Transverse colon (tissue), 4 donors: ENCODE measurements at places on chromosomes 11 and 22.
A peak's percentile ranks its signal among the peaks of the same experiment; 100 is the strongest.

DNA sequence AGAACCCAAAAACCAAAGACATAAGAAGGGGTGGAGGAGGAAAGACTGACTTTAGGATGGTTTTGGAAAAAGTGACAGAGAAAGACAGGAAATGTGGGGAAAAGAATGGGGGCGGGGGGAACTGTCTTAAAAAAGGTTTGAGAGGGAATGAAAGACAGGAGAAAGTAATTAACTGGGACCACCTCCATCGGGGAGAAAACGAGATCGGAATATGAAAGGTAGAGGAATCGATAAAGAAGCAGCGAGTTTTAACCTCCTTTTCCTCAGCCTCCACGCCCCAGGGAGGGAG, 524 bp downstream of the MTMR2 start:
- peak overlapping the region; percentile 93 for H3K27ac ChIP-seq
- no peaks in the 10 kb centered on the region for H3K27me3 ChIP-seq
- H3K4me3 ChIP-seq, result peak overlapping the region; percentile 70
- no peaks in the 10 kb centered on the region for H3K36me3 ChIP-seq

- no peaks in the 10 kb centered on the region for H3K4me1 ChIP-seq
- no peaks in the 10 kb centered on the region for H3K36me3 ChIP-seq
- DNase-seq, result no peak
- H3K4me3 ChIP-seq, result no peak overlapping the region
- H3K27ac ChIP-seq, result no peak overlapping the region
- H3K27me3 ChIP-seq, result no peaks in the 10 kb centered on the region
Measured at GRCh38 chr11:86443415-86443814, 68.7 kb downstream of the CCDC81 start.

- H3K4me3 ChIP-seq, result no peak overlapping the region
- peaks cover 11% of the 10 kb centered on the region for H3K27me3 ChIP-seq
- no peaks in the 10 kb centered on the region for H3K36me3 ChIP-seq
- H3K4me1 ChIP-seq, result peaks cover 8% of the 10 kb centered on the region
Measured at GRCh38 chr22:19730198-19730597, 6.9 kb downstream of the GP1BB start.

GRCh38 chr11:12598330-12599256, 75.6 kb upstream of the TEAD1 start:
- no peaks in the 10 kb centered on the region for H3K27me3 ChIP-seq
- H3K4me3 ChIP-seq, result no peak overlapping the region
- no peak overlapping the region for H3K27ac ChIP-seq
- DNase-seq, result no peak
- no peaks in the 10 kb centered on the region for H3K36me3 ChIP-seq
- H3K4me1 ChIP-seq, result no peaks in the 10 kb centered on the region

- H3K36me3 ChIP-seq, result no peaks in the 10 kb centered on the region
- no peak for DNase-seq
- no peak overlapping the region for H3K27ac ChIP-seq
- H3K27me3 ChIP-seq, result no peaks in the 10 kb centered on the region
- no peak overlapping the region for H3K4me3 ChIP-seq
- H3K4me1 ChIP-seq, result no peaks in the 10 kb centered on the region
Measured at GRCh38 chr11:6667733-6668374, 12.2 kb upstream of the DCHS1 start.

GRCh38 chr11:96576383-96576782, 186.6 kb downstream of the JRKL start:
- no peaks in the 10 kb centered on the region for H3K27me3 ChIP-seq
- H3K4me3 ChIP-seq, result no peak overlapping the region
- no peak overlapping the region for H3K27ac ChIP-seq
- no peaks in the 10 kb centered on the region for H3K4me1 ChIP-seq
- no peaks in the 10 kb centered on the region for H3K36me3 ChIP-seq
- DNase-seq, result no peak

DNA sequence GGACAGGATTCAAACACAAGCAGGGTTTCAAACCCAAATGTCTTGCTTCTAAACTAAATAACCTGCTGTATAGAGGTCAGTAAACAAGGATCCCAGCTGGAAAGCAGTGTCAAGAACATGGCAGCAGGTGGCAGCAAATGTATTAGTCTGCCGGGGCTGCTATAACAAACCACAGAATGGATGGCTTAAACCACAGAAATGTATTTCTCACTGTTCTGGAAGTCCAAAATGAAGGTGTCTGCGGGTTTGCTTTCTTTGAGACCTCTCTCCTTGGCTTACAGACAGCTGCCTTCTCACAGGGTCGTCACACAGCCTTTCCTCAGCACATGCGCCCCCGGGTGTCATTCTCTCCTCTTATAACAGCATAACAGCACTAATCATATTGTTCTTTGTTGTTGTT, 65.1 kb upstream of the LRRC55 start:
- DNase-seq, result peak; percentile 38
- H3K4me3 ChIP-seq, result no peak overlapping the region
- H3K27ac ChIP-seq, result no peak overlapping the region
- no peaks in the 10 kb centered on the region for H3K36me3 ChIP-seq
- no peaks in the 10 kb centered on the region for H3K27me3 ChIP-seq

GRCh38 chr22:50148991-50149721, 21.4 kb upstream of the PANX2 start:
- no peaks in the 10 kb centered on the region for H3K4me1 ChIP-seq
- no peaks in the 10 kb centered on the region for H3K36me3 ChIP-seq
- no peak overlapping the region for H3K4me3 ChIP-seq
- peaks cover 9% of the 10 kb centered on the region for H3K27me3 ChIP-seq

DNA sequence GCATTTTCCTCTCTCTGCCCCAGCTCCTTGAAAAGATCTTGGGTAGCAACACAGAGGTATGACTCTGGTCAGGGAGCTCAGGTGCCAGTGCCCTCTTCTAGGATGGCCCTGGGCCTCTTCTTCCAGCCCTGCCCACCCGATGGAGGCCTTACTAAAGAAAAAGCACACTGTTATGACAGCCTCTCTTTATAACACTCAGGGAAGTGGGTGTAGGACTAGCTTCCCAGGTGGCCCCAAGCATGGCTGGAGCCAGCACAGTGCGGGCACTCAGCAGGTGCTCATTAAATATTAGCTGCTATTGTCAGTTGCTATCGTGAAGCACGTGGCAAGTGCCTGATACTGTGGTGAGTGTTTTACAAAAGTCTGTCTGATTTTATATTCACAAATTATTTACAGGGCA, 127.2 kb upstream of the B3GAT1 start:
- no peak for DNase-seq
- H3K27ac ChIP-seq, result no peak overlapping the region
- H3K4me3 ChIP-seq, result no peak overlapping the region
- no peaks in the 10 kb centered on the region for H3K4me1 ChIP-seq

GRCh38 chr11:13141731-13142709, 132.9 kb downstream of the RASSF10 start:
- H3K27me3 ChIP-seq, result no peaks in the 10 kb centered on the region
- H3K4me1 ChIP-seq, result peaks cover 3% of the 10 kb centered on the region
- no peaks in the 10 kb centered on the region for H3K36me3 ChIP-seq
- peak; percentile 20 for DNase-seq
- no peak overlapping the region for H3K4me3 ChIP-seq
- H3K27ac ChIP-seq, result no peak overlapping the region

DNA sequence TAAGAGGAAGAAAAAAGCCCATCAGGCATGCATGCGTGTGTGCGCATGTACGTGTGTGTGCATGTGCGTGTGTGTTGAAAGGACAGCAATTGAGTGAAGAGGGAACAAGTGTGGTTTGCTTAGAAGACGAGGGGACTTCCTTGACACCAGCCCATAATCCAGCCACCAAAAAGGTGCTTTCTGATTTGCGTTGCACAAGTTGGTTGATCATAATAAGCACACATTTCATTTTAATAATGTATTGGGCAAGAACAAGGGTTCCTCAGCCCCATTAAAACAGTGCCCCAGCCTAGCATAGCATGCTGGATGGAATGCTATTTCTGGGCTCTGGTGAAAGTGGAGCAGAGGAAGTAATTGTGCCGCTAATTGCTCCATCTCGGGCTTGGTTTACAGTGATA, 493.2 kb downstream of the MIAT start:
- no peak overlapping the region for H3K4me3 ChIP-seq
- DNase-seq, result no peak
- H3K27ac ChIP-seq, result no peak overlapping the region
- peaks cover 12% of the 10 kb centered on the region for H3K27me3 ChIP-seq

DNA sequence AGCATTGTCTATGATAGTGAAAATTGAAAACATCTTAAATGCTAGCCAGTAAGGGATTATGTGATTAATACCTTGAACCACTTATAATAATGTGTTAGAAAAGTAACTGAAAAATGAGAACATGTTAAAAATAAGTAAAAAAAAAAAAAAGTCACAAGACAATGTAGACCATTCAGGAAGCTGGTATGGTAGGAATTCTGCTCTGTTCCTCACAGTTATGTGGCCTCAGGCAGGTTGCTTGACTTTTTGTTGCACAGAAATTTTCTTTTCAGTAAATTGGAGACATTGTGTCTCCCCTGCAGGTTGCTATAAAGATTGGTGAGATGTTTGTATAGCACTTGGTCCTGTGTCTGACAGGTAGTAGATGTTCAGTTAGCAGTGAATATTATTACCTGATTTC, 17.3 kb upstream of the PLET1 start:
- no peaks in the 10 kb centered on the region for H3K27me3 ChIP-seq
- DNase-seq, result no peak
- no peak overlapping the region for H3K4me3 ChIP-seq
- no peaks in the 10 kb centered on the region for H3K36me3 ChIP-seq
- H3K4me1 ChIP-seq, result peaks cover 6% of the 10 kb centered on the region
- H3K27ac ChIP-seq, result no peak overlapping the region

GRCh38 chr11:69106031-69106811, 49.5 kb upstream of the SMIM38 start:
- no peak overlapping the region for H3K4me3 ChIP-seq
- no peak for DNase-seq
- H3K36me3 ChIP-seq, result no peaks in the 10 kb centered on the region
- H3K4me1 ChIP-seq, result peaks cover 4% of the 10 kb centered on the region
- H3K27me3 ChIP-seq, result no peaks in the 10 kb centered on the region

- DNase-seq, result no peak
- no peak overlapping the region for H3K27ac ChIP-seq
- H3K27me3 ChIP-seq, result no peaks in the 10 kb centered on the region
- no peaks in the 10 kb centered on the region for H3K4me1 ChIP-seq
- no peaks in the 10 kb centered on the region for H3K36me3 ChIP-seq
Measured at GRCh38 chr11:71372693-71373657, 75.2 kb downstream of the DHCR7 start.

- peaks cover 50% of the 10 kb centered on the region for H3K4me1 ChIP-seq
- no peaks in the 10 kb centered on the region for H3K36me3 ChIP-seq
- peak overlapping the region; percentile 97 for H3K27ac ChIP-seq
- no peaks in the 10 kb centered on the region for H3K27me3 ChIP-seq
Measured at GRCh38 chr22:19176732-19177131, 1.8 kb downstream of the SLC25A1 start.

DNA sequence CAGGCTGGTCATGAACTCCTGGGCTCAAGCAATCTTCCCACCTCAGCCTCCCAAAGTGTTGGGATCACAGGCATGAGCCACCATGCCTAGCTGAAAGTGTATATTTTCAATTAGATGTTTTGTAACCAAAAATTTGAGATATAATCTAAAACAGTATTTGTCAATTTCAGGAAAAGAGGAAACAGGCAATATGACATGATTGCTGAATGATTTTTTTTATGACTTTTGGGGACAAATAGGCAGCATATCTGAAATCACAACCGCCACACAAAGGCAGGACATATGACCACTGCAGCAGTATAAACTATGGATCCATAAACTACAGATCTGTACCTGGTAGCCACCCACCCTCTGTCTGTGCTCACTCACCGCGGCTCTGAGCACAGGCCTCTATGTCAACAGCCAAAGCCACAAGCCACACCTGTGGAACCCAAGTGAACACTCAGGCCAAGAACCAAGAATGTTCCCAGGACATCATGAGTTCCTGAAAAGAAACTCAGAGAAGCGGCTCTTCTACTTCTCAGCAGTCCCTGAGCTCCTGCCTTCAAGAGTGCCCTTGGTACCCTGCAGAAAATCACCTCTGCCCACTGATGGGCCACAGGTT, 22.5 kb downstream of the PISD start:
- peaks cover 31% of the 10 kb centered on the region for H3K4me1 ChIP-seq
- peak overlapping the region; percentile 58 for H3K27ac ChIP-seq
- H3K36me3 ChIP-seq, result no peaks in the 10 kb centered on the region
- no peak overlapping the region for H3K4me3 ChIP-seq
- peak; percentile 37 for DNase-seq

GRCh38 chr11:43920598-43921419, 21.6 kb upstream of the C11orf96 start:
- H3K36me3 ChIP-seq, result no peaks in the 10 kb centered on the region
- H3K27me3 ChIP-seq, result no peaks in the 10 kb centered on the region
- peak; percentile 46 for DNase-seq
- no peak overlapping the region for H3K4me3 ChIP-seq
- H3K4me1 ChIP-seq, result peaks cover 14% of the 10 kb centered on the region

DNA sequence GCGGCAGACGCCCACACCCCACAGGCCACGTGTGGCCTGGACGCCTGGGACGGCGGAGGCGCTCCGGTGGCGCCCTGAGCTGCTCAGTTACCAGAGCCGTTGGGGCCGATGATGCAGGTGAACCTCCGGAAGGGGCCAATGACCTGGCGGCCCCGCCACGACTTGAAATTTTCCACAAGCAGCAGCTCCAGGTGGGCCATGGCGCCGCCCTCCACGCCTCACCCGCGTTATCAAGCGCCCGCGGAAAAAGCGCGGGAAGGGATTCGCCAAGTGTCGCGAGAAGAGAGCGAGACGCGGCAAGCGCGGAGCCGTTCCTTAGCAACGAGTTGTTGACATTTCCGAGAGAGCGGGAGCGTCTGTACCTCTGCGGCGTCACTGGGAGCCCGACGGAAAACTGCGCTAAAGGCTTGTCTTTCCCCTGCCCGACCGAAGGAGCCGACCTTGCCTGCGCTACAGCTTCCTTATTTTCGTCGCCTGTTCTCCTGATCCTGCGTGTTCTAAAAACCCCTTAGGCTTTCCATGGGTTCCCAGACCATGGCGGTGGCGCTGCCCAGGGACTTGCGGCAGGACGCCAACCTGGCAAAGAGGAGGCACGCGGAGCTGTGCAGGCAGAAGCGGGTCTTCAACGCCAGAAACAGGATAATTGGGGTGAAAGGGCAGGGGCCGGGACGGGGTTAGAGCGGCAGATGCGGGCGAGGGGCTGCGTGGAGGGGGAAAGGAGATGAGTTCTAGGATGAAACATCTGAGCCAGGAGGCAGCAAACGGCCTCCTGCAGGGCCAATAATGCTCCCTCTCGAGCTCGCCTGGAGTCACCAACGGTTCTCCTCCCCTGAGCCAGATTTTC, at the start of the genes RIBC2 and SMC1B:
RIBC2 (plus strand) TSS at position 326 of the 844 bp plus-strand sequence; CDS start at position 520, 194 bp downstream.
SMC1B (minus strand) TSS at position 232 of the 844 bp plus-strand sequence; CDS start at position 200, 32 bp downstream.
- H3K4me1 ChIP-seq, result peaks cover 9% of the 10 kb centered on the region
- no peaks in the 10 kb centered on the region for H3K27me3 ChIP-seq
- peak; percentile 80 for DNase-seq
- no peaks in the 10 kb centered on the region for H3K36me3 ChIP-seq
- no peak within 1 kb of the TSS for H3K27ac ChIP-seq

DNA sequence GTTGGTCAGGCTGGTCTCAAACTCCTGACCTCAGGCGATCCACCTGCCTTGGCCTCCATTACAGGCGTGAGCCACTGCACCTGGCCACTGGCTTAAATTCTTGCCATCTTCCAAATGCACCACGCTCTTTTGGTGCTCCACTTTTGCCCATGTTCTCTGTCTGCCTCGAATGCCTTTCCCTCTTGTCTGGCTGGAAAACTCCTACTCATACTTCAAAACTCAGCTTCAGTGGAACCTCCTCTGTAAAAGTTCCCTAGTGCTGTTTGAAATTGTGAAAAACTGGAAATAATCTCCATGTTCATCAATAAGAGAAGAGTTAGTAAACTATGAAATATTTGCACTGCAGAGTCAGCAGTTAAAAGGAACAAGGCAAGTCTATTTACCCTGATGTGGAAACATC, 11.5 kb downstream of the VWCE start:
- H3K27ac ChIP-seq, result no peak overlapping the region
- H3K36me3 ChIP-seq, result no peaks in the 10 kb centered on the region
